Astrocyte (in vitro differentiated cells and primary cell): ENCODE measurements at places on chromosomes 2 and 18. TPM values are rescaled to one million over a fixed set of nuclear protein-coding genes. Genes with fewer than 3 reads are reported as not detected.

DNA sequence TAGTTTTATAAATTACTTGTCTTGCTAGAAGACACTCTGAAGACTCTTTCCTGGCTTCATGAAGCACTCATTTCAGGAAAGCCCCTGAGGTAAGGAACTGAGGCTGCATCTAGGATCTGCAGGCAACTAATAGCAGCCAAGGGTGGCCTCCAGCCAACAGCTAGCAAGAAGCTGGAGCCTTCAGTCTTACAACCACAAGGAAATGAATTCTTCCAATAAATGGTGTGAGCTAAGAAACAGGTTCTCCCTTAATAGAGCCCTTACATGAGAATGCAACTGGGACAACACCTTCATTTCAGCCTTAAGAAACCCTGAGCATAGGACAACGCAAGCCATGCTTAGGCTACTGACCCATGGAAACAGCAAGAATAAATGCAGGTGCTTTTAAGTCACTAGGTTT, 254.6 kb upstream of the RBBP8 start:
- DNase-seq = peak; percentile 73

DNA sequence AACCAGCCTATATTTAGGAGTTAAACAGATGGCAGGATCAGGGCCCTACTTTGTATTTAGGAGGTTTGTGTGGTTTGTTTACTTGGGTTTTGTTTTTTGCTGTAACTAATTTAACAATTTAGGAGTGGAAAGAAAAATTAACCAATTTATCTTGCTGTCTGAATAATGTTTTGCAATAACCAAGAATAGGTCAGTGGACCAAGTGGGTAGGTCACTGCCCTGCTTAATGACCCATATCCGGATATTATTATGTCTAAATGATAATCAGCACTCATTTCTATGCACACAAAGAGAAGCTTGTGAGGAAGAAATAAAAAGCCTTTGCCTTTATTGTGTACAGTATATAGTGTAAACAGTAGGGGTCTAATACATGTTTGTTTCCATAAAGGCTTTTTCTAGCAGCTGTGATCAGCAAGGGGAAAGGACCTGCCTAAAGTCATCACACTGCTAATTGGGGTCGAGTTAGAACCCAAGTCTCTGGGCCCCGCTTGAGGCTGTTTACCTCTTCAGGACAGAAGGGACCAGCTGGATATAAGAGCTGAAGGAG, 76.6 kb downstream of the TGOLN2 start:
- DNase-seq = no peak

GRCh38 chr18:10475276-10475653, 20.8 kb downstream of the APCDD1 start:
- DNase-seq = no peak

GRCh38 chr2:78301166-78301789, 724.2 kb upstream of the REG3G start:
- DNase-seq = no peak

DNA sequence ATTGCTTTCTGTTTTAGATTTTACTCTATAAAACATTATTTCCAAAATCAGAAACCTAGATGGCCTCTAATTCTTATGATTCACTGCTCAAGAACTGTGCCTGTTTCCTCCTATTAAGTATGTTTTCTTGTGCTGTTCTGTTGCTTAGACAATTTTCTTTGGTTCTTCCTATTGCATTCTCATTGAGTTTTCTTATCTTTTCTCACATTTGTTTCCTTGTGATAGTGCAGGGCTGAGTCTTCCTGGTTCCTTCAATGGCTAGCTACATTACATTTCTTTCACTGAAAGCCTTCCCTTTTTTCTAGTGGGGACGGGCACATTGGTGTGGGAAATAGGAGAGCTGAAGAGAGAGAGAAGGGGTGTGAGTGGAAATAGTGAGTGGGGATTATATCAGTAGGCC, 183.4 kb downstream of the CALCRL start:
- no peak for DNase-seq

DNA sequence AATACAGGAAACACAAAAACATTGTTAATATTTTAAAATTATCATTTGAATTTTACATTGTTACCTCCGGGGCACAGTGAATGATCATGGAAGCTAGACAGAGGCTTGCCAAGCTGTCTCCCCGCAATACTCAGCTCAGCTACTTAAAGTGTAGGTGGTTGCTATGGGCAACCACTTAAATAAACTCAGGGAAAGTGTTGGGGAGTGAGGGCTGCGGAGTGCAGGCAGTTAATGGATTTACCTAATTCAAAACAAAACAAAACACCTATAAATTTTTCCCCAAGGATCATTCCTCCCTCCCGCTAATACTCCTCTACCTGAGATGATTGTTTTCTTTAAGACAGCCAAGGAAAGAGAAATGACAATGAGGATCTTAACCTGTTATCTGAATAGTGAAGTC, 349.5 kb downstream of the TGIF1 start:
- no peak for DNase-seq

GRCh38 chr18:69808399-69808798, 139.3 kb downstream of the CD226 start:
- no peak for DNase-seq

- no peak for DNase-seq
Measured at GRCh38 chr2:28430788-28431418, 38.2 kb downstream of the FOSL2 start.

DNA sequence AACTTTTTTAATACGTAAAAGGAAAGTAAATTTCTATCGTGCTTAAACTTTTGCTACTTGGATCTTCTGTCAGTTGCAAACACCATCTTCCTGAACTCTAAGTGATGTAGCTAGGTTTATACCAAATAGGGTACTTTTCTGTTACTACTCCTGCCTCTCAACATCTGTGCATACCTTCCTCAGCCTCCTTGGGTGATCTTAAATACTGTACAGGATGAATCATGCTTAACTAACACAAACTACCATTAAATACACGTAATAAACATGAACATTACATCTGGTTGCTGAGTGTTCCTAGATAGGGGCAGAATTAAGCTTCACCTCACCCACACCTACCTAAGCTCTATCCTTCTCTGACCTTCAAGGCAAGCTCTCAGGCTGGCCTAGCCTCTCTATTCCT, 398.0 kb downstream of the TXNL1 start:
- DNase-seq = peak; percentile 68

- DNase-seq = no peak
Measured at GRCh38 chr2:127081826-127082633, 24.9 kb downstream of the BIN1 start.

DNA sequence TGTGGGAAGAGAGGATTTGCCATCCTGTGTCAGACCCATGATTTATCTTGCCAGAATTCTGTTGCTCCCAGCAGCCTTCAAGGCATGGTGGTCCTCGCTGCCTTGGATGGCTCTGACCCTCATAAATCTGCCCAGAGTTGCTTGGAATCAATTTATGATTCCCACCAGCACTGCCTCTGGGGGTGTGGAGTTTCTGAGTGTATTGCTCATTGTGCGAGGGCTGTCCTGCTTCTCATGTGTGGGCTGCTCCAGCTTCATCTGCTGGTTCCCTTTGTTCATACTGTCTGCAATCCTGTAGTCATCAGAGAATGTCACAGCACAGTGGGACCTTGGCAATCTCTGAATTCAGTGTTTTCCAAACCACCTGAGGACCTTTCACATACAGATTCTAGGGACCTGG, 139.8 kb downstream of the CLIP4 start:
- no peak for DNase-seq

DNA sequence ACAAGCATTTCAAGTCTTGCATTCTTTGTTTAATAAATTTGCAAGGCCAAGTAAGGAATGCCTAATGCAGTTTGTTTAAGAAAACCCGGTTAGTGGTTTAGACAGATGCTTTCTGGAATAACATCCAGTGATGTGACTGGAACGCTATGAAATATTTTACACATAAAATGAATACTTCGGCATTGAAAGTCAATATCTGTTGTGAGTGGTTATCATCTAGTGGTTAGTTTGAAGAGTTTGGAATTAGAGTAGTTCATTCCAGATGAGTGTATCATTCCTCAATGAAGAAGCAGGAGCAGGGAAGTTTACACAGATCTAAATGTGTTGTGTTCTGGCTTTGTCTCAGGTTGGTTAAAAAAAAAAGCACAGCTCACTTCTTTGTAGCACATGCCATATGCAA, 608.0 kb upstream of the PIK3C3 start:
- peak; percentile 97 for DNase-seq

- DNase-seq = peak; percentile 68
Measured at GRCh38 chr18:3525870-3526420, 76.0 kb downstream of the TGIF1 start.

DNA sequence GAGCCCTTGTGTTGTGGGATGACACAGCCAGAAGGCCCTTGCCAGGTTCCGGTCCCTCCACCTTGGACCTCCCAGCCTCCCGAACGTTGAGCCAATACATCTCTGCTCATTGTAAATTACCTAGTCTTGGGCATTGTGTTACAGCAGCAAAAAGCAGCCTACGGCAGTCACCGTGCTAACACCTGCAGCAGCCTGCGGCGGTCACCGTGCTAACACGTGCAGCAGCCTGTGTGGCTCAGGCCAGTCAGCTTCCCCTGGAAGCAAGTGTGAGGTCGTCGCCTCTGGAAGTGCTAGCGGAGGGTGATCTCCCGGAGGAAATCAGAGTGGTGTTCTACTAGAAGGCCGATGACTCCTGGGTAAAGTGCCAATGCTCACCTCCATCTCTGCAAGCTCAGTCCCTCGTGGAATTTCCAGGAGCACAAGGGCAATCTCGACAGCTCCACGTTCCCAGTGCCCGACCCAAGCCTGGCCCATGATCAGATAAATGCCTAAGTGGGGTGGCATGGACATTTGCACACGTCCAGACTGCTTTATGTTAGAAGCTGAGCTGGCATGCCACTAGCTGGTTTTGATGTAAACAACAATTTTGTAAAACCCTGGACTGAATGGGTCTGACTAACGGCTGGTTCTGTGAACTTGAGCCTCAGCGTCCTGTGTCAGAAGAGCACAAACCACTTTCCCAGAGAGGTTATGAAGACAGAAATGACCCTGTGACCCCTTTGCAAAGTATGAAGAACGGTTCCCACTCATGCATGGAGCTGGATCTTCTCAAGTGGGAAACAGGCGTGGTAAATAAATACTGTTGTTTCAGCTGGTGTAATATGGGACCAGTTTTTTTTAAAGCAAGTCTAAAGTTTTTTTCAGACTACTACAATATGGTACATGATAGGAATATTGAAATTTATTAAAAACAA, 11.4 kb upstream of the CNDP1 start:
- no peak for DNase-seq

DNA sequence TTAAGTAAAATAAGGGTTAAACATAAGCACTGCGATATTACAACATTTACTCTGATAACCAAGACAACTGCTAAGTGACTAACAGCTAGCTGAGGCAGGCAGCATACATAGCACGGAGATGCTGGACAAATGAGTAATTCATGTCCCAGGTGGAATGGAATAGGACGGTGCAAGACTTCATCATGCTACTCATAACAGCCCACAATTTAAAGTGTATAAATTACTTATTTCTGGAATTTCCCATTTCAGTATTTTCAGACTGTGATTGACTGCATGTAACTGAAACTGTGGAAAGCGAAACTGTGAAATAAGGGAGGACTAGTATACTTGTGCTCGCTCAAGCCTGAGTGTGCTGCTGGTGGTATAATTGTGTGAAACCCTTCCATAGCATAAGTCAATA, 12.9 kb downstream of the IER3IP1 start:
- peak; percentile 71 for DNase-seq

DNA sequence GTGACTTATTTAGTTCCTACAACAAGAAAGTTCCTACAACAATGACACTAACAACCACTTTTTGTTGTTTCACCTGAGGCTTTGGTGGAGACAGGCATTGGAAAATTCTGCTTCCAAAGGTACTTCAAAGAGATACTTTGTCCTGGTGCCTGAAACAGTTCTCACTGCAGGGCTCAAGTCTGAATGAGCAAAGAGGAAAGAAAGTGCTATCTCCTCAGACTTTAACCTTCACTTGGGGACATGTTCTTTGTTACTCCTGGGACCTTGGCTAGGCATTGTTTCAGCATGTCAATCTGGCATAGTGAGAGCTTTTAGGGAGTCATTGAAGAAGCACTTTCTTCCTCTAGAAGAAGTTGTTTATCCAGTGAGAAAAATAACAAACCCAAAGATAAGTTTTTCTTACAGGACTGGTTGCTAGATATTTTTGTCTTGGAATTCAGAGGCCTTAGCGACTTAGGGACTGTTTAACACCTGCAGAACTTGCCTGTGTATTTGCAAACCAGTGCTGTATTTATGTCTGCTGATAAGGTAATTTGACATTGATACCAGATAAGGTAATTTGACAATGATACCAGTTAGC, 12.2 kb downstream of the MDH1 start:
- no peak for DNase-seq

DNA sequence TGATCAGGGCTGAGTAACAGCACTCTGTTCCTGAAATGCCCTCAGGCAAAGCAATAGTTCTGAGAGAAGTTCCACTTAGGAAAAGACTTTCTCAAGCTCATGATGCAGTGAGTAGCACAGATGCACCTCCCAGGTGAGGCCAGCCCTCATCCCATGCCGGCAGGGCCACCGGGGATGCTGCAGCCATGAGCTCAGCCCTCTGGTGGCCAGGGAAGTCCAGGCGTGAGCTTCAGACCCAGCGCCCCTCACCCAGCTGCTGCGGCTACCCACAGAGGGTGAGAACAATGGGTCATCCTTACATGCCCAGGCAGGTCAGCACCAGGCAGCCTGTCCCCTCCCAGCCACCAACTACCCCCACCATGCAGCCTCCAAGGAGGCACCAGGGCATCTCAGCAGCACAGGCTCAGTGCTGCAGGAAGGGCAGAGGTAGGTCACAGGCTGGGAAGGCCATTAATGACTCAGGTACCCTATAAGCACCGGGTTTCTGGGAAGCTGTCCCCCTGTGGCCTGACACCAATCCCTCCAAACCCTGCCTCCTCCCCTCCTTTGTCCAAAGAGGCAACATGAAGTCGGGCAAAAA, 50.6 kb downstream of the TTC32 start:
- DNase-seq = no peak

GRCh38 chr2:75406131-75406581, 154.6 kb downstream of the EVA1A start:
- no peak for DNase-seq

- DNase-seq = no peak
Measured at GRCh38 chr18:58541146-58541788, 87.6 kb downstream of the ALPK2 start.

Gene DCC
- 2.0 and 2.6 TPM in 2 replicates for total RNA-seq

Gene MDH1B
- 1.8 and 1.9 TPM in 2 replicates for total RNA-seq

Gene SLC19A3
- total RNA-seq = 0.12 and 0.14 TPM in 2 replicates

Gene EPB41L3
- 92.3 and 97.0 TPM in 2 replicates for total RNA-seq

Gene IL36B
- total RNA-seq = not detected in 2 replicates

Gene LHCGR
- not detected in 2 replicates for total RNA-seq

Gene CENPA
- 0.75 and 2.7 TPM in 2 replicates for total RNA-seq

Gene MOCOS
- total RNA-seq = 1.4 and 1.9 TPM in 2 replicates

Gene SLC4A1AP
- total RNA-seq = 20.9 and 21.3 TPM in 2 replicates
